ENCODE measurements at places on chromosomes 6 and 20.

GRCh38 chr6:26103141-26103769 is 16.0 kb downstream of the HFE start:
- no peak for DNase-seq

GRCh38 chr20:19530006-19530405 is 228.1 kb upstream of the RIN2 start:
- DNase-seq = no peak

DNA sequence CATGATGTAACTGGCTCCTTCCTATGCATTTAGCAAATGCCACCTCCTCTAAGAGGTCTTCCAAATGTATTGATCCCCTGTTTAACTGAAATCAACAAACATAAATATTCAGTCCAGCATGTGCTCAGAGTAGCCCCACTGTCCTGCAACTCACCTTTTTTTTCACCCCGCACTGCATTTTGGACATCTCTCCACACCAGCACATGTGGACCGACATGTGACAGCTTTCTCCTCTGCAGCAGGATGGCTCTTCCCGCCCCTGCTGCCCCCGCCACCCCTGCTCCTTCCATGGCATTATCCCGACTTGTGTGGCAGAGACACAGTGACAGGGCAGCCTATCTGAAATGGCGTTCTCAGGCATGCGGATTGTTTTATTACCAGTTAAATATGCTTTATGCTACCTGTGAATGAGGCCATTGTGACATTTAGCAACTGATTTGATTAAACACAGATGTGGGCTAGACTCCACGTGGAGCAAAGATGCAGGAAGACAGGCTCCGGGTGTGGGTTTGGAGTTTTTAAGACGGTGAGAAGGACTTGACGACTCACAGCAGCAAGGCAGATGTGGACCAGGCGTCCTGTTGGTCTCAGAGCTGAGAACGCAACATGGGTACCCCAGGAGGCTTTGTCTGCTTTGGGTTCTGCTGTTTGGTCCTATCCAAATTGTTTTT is 161.2 kb downstream of the EYA2 start:
- no peak for DNase-seq

DNA sequence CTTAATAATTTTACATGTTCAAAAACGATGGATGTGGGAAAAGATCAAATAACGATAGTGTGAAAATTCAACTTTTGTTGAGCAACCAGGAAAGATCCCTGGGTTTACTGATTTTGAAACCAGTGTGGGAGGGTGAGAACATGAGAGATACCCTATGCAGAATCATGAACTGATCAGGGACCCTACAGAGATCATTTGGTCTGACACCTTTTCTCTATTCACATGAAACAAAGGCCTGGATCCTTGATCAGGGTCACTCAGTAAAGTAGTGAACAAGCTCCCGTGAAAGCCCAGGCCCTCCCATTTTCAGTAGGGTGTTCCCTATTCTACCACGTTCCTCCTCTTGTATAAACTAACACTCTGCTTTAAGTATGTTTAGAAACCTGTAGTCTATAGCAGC is 60.5 kb upstream of the DUSP22 start:
- DNase-seq = no peak

- no peak for DNase-seq
Measured at GRCh38 chr6:28657381-28657768, 131.7 kb downstream of the GPX5 start.

DNA sequence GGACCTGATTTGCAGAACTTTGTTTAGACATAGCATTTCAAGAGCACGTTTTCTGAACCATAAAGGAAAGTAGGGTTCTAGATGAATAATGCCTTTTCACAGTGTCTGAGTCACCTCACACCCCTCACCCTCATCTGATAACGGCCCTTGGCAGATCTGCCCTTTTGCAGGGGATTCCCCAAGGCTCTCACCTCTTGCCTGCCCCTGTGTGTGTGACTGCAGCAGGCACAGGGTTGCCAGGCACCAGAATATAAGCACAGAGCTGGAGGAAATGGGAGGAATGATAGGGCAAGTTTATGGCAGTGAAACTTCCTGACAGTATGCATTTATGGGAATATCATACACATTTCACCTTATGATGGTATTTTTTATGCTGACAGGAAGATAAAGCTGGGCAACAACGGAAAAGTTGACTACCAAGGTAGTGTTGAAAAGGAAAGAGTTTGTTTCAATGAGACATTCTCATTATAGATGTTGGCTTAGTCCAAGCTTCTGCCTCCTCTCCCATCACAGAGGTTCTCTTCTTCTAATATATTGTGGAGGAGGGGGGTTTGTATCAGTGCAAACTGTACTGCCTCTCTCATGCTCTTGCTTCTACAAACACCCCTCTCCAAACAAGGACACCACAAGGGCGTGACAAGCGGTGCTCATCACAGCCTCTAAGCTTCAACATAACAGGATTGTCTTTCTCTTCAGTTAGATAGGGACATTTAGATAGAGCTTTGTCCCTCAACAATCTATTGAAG is 101.5 kb upstream of the BACH2 start:
- peak; percentile 41 for DNase-seq

DNA sequence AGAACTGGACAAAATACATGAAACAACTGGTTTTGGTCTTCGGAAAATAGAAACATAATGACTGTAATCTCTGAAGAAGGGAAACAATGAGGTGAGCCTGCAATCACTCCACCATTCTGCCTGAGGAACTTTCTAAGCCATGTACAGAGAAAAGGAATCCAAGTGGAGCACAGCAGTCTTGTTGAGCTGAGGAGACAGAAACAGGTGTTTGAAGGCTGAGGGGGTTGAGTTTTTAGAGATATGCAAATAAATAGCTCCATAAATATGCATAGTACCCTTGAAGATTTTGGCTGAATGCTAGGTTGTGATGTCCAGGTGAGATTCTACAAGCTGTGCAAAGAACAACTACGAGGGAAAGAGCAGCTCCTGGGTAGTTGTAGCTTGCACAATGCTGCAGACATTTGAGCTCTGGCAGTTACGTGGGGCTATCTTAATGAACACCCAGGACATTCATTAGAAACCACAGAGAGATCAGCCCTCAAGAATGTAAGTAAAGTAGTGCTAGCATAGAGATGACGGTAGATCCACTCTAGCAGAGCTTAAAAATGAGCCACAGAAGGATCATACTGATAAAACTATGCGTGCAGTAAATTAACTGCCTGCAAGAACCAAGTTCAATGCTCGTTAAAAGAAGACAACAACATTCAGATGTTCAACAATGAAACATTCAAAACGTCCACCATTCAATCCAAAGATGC is 24.3 kb downstream of the TUBB2B start:
- no peak for DNase-seq

- no peak for DNase-seq
Measured at GRCh38 chr6:121515630-121516265, 80.3 kb downstream of the GJA1 start.

GRCh38 chr6:98532004-98532403 is 302.4 kb upstream of the POU3F2 start:
- DNase-seq = no peak
